Hepatocyte (in vitro differentiated cells): ENCODE measurements at places on chromosomes 5 and 9.

DNA sequence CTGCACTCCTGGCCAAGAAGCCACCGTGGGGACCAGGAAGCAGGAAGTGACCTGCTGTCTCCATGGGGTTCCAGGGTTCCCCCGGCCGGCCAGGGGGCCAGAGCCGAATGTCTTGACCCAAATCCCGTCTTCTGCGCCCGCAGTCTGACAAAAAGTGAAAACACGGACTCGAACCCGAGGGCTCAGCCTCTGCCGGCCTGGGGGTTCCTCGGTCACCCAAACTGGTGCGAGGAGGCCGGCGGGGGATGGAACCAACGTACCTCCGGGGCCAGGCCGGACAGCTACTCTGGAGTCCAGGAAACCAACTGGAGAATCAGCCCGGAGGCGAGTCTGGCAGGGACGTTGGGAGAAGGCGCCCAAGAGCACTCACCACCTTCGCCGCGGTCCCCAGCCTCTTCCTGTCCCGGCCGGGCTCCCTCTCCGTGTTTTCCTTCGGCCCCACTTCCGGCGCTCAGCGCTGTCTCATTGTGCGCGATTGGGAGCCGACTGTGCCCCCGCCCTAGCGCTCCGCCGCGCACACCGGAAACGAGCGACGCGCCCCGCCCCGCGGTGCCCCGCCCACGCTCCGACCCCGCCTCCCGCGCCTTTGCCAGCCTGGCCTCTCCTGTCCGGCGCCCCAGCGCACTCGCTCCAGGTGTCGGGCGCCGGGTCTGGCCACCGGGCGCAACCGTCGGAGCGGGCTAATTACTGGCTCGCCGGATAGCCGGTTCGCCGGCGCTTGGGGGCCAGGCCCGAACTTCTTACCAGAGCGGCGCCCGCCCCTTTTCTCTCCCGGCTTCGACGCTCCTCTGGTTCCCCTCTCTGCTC is at the start of gene TUT7:
Gene TUT7 (minus strand): TSS at position 400 of the 807 bp plus-strand sequence. CDS start 1,211 bp downstream, outside the sequence.
- peak; percentile 97 for DNase-seq

DNA sequence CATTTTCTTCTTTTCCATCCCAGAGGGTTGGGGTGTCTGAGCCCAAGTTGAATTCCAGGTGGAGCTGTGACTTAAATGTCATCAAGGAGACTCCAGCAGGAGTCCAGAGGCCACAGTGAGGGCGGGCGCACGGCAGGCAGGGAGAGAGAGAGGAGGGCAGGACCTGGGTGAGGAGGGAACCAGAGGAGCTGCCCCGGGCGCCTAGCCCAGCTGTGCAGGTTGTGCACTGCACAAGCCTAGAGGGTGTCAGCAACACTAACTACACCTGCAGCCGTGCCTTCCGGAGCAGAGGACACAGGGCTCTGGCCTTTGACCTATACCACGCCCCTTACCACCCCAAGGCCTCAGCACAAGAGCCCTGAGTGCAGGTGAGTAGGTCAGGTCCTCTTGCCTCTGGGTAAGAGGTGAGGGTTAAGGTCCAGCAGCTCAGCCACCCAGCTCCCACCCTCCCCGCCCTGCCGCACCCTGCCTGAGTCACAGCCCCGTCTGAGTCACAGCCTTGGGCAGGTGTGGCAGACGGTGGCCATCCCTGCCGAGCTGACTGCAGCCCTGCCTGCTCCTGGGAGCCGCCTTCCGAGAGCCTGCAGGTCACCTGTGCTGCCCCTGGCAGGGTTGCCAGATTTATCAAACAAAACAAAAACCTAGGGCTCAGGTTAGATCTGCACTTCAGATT is 6.4 kb upstream of the AGPAT2 start:
- peak; percentile 90 for DNase-seq

GRCh38 chr5:133389066-133389590 is 223.2 kb downstream of the FSTL4 start:
- no peak for DNase-seq

GRCh38 chr5:4542145-4542778 is 597.9 kb upstream of the ADAMTS16 start:
- no peak for DNase-seq

GRCh38 chr5:131534974-131535373 is 100.1 kb downstream of the RAPGEF6 start:
- DNase-seq, result no peak
